Ureter (tissue), 1 donor: ENCODE measurements at places on chromosomes 1 and 21. TPM values are rescaled to one million over a fixed set of nuclear protein-coding genes. Genes with fewer than 3 reads are reported as not detected.

DNA sequence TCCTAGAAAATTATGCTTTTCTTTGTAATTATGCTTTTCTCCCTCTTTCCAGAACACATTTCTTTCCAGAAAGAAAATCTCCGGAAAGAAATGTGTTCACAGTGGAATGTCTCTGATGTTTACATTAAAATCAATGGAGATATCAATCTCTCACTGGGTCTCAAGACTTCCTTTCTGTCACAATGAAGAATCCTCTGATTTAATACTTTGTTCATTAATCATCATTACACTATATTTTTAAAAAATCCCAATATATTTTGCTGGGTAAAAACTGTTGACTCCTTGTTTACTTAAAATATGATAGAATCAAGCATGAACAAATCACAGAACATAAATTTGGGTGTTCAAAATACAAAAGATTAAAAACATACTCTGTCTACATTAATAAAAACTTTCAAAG, 26.3 kb upstream of the TGFBR3 start:
- DNase-seq, result no peak

- DNase-seq, result no peak
Measured at GRCh38 chr1:155188268-155188667, 14.6 kb downstream of the TRIM46 start.

DNA sequence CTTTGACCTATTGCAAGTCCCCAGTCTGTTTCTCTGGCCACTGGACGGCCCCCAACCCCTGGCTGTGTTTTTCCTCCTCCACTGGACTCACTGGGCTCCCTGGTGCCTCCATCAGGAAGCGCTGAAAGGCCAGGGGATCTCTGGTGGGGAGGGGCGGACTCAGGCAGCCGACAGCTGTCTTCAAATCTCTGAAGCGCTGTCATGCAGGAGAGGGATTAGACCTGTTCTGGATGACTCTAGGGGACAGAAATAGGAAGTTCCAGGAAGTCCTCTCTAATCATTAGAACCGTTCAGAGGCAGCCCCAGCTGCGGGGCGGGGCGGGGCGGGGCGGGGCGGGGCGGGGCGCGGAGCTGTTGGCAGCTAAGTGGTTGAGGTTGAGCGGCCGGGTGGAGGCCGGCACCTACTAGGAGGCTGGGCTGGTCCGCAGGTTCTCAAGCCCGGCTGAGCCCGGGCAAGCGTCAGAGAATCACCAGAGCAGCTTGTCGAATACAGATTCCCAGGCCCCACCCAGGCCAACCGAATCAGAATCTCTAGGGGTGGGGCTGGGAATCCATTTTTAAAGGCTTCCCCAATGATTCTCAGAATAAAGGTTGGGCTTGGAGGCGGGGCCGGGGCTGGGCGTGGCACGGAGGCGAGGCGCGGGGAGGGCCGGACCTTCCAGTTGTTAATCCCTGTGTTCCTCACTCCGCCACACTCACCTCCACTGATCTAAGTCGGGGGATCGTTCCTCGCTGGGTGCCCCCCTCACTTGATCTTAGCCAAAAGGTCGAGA, 11.4 kb upstream of the PHLDA3 start:
- peak; percentile 90 for DNase-seq

DNA sequence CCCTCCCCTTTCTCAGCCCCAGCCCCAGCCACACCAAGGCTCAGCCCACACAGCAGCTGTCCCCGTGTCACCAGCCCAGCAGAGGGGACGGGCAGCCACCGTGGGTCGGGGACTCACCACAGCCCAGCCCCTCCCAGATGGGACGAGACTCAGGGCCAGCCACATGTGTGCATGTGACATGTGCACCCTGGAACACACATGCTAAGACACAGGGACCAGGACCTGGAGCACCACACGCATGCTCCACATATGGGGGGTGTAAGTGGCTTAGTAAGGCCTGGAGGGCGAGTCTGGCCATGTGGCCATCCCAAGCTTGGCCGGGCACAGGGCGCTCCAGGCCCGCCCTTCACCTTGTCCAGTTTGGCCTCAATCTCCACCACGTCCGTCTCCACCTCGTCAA, 4.0 kb downstream of the ACAP3 start:
- no peak for DNase-seq

Gene HEYL
- total RNA-seq, result 8.2 TPM

Gene TMEM54
- 88.7 TPM for total RNA-seq

Gene LCE3D
- total RNA-seq, result not detected

Gene ACTA1
- 9.5 TPM for total RNA-seq

DNA sequence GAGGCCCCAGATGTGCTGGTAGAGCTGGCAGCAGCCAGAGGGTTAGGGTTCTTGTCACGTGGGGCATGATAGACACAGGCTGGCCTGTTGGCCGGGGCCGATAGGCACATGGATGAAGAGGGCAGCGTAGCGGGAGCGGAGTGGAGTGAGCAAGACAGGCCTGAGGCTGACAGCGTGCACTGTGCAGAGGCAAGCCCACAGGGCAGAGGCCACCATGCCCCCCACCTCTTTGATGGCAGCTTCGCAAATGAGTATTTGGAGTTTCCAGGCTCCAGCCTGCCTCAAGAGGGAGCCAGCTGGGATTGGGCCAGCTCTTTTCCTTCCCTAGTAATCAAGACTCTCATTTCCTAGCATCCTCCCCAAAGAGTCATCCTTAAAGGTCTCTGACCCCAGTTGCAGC, 43.5 kb downstream of the TMCC2 start:
- DNase-seq, result no peak

Gene MMP23B
- 16.6 TPM for total RNA-seq

- no peak for DNase-seq
Measured at GRCh38 chr1:39729030-39729429, 9.7 kb upstream of the PPIE start.

Gene LEPR
- 14.8 TPM for total RNA-seq

Gene TMPRSS15
- not detected for total RNA-seq

GRCh38 chr1:18581420-18581880, 49.2 kb upstream of the PAX7 start:
- DNase-seq, result no peak

GRCh38 chr1:221548942-221549341, 192.9 kb downstream of the DUSP10 start:
- DNase-seq, result no peak

DNA sequence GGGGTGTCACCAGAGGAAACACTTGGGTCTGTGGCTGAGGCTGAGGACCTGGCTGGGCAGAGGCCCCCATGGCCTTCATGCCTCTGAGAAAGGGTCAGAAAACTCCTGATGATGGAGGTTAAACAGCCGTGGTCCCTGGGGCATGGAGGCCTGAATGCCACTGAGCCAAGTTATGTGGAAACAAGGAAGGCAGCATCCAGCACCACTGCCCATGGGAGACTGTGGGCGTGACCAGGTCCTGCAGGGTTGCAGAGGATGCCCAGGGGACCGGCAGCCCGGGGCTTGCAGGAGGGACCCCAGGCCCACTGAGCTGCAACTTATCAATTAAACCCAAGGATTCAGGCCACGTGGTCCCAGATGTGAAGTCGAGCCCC, 18.9 kb upstream of the COL6A2 start:
- DNase-seq, result no peak

Gene CYP4A22
- 0.23 TPM for total RNA-seq

GRCh38 chr1:94120570-94120901, 412 bp downstream of the ABCA4 start:
- peak; percentile 1 for DNase-seq

DNA sequence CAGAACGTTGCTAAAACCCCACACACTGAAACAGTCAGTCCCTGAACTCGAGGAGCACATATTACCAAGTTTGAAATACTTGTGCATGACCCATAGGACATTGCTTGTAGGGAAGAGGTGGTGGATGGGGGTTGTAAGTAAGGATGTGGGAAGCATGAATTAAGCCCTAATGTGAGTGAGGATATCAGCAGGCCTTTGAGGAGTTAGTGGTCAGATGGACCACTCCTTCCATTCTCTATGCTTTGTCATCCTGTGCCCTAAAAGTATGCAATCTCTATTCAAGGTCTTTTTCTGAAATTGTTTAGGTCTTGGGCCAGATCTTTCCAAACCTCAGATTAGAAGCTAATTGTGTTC, 70.9 kb upstream of the SAMSN1 start:
- DNase-seq, result no peak

Gene SZT2
- 105 TPM for total RNA-seq

GRCh38 chr1:209456878-209457277, 126.6 kb upstream of the CAMK1G start:
- no peak for DNase-seq
